DMS153 (cell line): ENCODE measurements at places on chromosomes 2 and 18.

GRCh38 chr2:146985753-146986152 lies 859.1 kb upstream of the ACVR2A start:
- no peak for DNase-seq

DNA sequence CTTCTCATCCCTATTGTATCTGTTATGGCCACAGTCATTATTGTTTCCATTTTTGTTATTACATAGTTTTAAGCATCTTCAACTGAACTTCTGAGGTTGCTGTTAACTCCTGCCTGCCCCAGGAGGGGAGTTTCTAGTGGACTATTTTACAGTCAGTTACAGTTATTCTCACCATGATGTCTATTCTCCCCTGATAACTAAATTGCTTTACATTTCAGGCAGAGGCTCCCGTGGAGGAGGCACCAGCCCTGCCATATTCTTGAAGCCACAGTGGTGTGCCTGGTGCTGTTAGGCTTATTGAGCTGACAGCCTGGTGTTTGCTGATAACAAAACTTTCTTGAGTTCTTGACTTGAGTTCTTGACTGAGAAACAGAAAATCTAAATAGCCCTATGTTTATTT lies 256.4 kb downstream of the TFCP2L1 start:
- DNase-seq, result no peak

- DNase-seq, result no peak
Observed at GRCh38 chr18:57022716-57023115, 124.2 kb upstream of the BOD1L2 start.

DNA sequence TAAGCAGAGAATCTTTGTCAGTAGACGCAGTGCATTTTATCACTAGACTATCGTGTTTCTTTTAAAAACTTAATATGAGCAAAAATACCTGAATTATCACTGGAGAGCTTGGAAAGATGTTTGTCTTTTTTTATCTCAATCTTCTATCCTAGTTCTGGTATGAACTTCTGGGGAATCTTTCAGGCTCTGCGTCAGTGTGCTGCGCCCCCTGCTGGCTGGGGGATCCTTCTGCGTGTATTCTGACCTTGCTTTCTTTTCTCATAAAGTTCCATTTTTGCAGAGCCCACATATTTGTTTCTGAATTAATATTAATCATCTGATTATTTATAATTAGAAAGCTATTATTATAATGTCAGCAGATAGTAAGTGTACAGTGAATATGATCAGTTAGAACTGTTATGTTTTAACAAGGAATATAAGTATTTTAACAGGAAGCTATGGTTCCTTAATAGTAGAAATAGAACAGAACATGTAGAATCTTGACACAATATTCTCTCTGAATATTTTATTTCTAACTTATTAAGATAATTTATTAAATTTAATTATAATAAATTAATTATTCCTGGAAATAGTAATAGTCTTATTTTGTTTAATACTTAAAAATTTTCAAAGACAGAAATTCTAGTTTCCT lies 945.0 kb upstream of the CRIM1 start:
- no peak for DNase-seq

DNA sequence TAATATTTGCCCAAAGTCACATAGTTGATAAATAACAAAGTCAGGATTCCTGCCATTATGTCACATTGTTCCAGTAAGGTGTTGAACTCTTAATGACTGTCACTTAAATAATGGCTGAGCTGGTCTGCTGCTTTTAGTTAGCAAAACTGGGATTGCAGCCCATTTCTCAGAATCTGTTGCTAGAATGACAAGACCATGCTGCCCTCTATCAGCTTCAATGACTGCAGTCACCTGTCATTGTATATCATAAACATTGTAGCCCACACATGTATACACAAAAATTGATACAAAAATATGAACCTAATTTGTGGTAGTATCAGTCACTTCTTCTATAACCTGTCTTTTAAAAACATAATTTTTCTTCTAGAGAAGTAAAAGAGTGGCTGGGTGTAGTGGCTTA lies 121.1 kb downstream of the FAM161A start:
- no peak for DNase-seq

- no peak for DNase-seq
Observed at GRCh38 chr2:229920011-229920641, 1.7 kb downstream of the TRIP12 start.

DNA sequence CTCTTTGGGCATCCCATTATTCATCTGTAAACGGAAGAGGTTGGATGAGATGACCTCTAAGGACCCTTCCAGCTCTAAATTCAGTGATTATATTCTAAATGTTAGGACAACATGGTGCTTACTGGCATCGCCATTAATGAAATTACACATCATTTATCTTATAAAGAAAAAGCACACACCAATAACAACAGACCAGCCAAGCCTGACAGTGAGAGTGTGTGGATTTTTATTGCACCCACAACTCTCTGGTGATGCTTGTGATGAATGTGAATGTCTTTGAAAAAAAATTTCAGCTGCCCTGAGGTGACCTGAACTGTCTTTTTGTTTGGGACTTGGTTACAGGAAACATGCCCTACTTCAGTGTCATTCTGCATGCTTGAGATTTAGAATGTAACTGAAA lies 513.3 kb upstream of the NRP2 start:
- DNase-seq, result no peak

DNA sequence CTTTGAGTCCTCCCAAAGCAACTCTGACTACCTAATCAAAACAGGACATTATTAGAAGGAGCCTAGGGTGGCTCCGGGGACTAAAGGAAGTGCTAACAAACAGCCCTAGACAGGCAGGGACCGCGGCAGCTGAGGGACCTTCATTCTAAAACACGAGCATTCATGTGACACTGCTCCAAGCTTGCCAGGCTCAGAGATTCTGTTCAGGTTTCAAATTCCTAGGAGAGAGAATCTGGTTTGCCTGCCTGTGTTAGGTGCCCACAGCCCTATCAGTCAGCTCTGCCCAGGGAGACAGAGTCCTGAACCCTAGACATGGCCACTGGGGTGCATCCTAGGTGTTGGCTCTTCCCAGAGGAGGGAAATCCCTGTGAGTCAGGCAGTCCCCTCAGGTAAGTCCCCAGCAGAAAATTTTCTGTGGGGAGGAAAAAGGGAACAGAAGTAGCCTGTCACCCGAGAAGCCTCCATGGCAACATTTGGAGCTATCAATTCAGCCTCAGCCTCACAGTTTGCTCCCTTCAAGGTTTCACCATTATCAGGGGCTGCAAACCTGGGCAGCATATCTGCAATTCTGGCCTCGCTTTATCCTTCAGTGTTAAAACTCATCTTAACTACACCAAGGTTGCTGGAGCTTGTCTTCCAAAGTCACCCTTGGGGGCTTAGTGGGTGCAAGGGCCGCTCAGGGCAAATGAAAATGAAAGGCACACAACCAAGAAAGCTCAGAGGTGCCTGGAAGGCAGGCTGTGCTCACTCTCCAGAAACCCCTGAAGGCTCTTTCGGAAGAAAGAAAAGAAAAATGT lies 28.6 kb downstream of the PCBP1 start:
- peak; percentile 13 for DNase-seq

GRCh38 chr2:222427646-222428301 lies 3.4 kb downstream of the SGPP2 start:
- DNase-seq, result no peak

DNA sequence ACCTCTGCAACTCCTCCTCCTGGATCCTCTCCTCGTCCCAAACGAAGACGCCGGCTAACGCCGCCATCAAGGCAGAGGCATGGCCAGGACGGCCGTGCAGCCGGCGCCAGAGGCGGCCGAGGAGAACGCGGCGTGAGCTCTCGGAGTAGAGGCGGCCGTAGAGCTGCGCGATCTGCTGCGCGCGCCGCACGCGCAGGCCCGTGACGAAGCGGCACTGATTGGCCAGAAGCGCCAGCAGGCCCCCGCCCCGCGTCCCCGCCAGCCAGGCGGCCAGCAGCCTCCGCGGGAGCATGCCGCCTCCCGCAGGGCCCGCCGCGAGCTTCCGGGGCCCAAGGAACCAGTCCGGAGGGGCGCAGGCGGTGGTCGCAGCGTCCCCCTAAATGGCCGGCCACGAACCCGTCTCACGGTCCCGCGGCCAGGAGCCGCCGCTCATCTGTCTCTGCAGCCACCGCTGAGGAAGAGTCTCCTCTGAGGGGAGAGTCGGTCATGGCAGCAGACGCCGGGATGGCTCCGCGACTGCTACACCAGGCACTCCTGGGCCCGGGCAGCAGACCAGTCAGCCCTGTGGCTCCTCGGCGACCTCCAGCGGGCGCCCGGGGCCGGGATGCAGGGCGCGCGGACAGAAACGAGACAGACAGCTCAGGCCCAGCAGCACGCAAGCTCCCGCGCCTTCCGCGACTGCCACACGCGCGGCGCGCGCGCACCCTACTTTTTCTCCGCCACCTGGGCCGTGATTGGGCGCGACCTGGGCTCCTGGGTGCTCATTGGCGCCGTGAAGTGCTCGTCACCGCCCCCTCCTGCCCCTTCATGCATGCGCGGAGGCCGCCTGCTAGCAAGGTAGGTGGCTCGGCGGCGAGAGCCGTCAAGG lies at the start of gene STARD7:
Gene STARD7 (minus strand): TSS at position 685 of the 868 bp plus-strand sequence. CDS start 393 bp downstream, at position 292.
- DNase-seq, result peak; percentile 96

- no peak for DNase-seq
Observed at GRCh38 chr2:127597046-127597983, 48.6 kb upstream of the GPR17 start.

DNA sequence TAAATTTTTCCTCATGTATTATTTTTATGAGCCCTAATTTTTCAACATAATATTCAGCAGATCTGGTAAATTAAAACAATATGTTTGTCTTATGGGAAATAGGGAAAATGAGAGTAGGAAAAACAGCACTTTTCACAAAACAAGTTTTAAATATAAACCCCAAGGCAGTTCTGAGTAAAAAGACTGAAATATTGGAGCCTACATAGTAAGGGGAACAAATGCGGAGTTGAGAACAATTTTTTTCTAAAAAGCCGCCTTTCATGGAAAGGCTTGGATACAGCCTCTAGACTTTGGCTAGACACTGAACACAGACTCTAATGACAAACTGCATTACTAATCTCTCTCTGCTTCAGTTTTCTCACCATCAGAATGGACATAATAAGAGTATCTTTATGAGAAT lies 174.1 kb downstream of the NOL4 start:
- no peak for DNase-seq

DNA sequence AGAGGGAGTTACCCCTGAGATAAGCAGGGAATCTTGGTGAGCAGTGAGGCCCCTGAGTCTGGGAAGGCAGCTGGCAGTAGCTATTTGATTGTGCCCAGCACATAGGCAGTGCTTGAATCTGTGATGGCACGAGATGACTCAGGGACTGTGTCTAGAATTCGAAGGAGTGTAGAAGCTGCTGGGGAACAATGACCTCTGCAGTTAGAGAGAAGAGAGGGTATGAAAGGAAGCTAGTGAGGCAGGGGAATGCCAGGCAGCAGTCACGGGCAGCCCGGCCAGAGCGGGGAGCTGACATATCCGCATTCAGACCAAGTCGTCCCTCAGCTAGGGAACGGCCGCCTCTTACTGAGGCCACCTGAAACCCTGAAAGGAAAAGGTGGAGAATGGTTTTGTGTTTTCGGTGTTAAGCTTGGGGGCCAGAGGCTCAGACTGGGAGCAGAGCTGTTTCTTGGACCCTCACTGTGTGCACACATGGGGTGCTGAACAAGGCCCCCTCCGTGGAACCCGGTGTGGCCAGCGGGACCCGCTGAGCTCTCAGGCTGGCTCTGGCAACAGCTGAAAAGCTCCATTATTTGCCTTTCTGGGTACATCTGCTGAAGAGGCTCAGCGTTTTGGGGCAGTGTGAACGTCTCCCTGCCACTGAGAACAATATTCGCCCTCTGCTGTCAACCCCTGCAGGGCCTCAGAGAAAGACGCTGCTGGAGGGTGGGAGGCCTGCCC lies 32.9 kb downstream of the ARHGEF4 start:
- DNase-seq, result no peak

GRCh38 chr2:239355724-239356123 lies 45.1 kb downstream of the HDAC4 start:
- DNase-seq, result no peak

DNA sequence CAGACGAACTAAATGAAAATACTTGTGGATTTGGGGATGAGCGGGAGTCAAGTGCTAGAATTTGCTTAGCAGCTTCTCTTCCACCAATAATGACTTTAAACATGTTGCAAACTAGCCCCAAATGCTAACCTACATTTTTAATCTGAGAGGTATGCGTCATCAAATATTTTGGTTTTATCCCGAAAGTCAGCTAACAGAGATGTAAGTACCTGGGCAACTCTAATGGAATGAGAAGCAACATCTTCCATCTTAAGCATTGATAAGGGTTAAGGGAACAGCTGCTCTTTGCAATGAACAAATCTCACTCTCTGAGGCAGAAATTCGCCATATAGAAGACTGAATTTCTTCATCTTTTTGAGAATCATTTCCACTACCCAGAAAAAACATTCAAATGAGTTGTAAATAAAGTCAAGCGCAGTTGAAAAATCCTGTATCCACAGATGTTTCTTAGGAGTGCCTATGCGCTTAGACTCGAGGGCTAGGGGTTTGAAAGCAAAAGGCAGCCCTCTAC lies 926 bp upstream of the YPEL5 start:
- DNase-seq, result no peak

DNA sequence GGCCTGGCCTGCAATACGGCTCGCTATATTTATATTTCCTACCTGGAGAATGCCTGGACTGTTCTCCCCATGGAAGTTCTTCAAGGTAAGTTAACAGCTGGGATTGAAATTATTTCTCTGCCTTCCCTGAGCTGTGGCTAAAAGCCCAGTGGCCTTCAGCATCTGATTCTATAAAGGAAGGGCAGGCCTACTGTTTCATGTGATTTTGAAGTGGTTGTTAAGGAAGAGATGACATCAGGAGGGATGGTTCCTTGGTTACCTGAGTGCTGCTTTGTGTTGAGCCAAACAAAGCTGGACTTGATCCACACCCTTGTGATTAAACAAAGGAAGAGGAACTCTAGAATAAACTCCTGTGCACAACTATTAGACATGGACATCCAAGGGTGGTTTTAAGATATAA lies 61.6 kb downstream of the MFSD6 start:
- DNase-seq, result peak; percentile 98
